Bronchus fibroblast of lung (primary cell): ENCODE measurements at places on chromosomes 12 and 14. TPM values are rescaled to one million over a fixed set of nuclear protein-coding genes. Genes with fewer than 3 reads are reported as not detected.

Gene CEBPE
- total RNA-seq: not detected in 2 replicates

Gene CLEC14A
- 6.2 and 7.6 TPM in 2 replicates for total RNA-seq

Gene KRT82
- not detected in 2 replicates for total RNA-seq

Gene ANKS1B
- not detected in 2 replicates for total RNA-seq

Gene VRTN
- total RNA-seq: not detected in 2 replicates

Gene LMO3
- not detected in 2 replicates for total RNA-seq
